Right lobe of liver (tissue), 6 donors: ENCODE measurements at places on chromosomes 7 and 10. TPM values are rescaled to one million over a fixed set of nuclear protein-coding genes. Genes with fewer than 3 reads are reported as not detected.

CDNF gene
- 0.93 TPM for total RNA-seq

ZMYND11 gene
- total RNA-seq, result 23.5 TPM

SNX10 gene
- total RNA-seq, result 59.0 TPM

UCMA gene
- total RNA-seq, result not detected

YAE1 gene
- 5.7 TPM for total RNA-seq

FFAR4 gene
- 0.19 TPM for total RNA-seq

INHBA gene
- total RNA-seq, result 1.1 TPM

ZNF804B gene
- not detected for total RNA-seq

DNA sequence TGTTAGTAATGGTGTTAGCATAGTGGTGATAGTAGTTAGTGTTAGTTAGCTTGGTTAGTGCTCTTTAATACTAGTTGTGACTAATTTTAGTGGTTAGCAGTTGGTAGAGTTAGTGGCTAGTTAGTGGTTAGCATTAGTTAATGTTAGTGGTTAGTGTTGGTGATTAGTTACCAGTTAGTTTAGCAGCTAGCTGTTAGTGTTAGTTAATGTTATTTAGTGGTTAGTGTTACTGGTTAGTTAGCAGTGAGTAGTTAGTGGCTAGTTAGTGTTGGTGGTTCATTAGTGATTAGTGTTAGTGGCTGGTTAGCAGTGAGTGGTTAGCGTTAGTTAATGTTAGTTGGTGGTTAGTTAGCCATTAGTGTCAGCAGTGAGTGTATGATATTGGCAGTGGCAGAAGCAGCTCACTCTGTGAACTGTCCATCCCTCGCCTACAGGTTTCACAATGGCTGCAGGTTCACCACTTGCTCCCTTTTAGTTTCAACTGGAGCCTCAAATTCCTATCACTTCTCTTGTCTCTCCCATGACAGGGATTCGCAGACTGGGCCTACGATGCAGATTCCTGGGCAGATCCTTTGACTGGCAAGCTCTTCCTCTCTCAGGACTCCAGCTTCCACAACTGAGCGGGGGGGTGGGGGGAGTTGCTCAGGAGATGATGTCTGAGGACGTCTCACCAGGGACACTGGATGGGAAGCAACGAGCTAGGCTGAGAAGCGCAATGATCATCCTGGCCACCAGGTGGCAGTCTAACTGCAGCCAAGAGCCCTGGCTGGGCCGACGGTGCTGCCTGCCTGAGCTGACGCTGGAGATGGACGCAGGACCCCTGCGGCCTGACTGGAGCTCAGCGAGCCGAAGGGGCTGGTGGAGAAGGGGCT lies 19.5 kb downstream of the GHRHR start:
- no peaks in the 10 kb centered on the region for H3K27me3 ChIP-seq
- no peaks in the 10 kb centered on the region for H3K36me3 ChIP-seq
- no peak overlapping the region for H3K4me3 ChIP-seq

GRCh38 chr7:140677496-140677895 lies 4.8 kb downstream of the ADCK2 start:
- DNase-seq, result no peak
- H3K4me3 ChIP-seq, result no peak overlapping the region
- no peaks in the 10 kb centered on the region for H3K36me3 ChIP-seq
- H3K27ac ChIP-seq, result no peak overlapping the region
- no peaks in the 10 kb centered on the region for H3K27me3 ChIP-seq
- no peaks in the 10 kb centered on the region for H3K4me1 ChIP-seq

- H3K27me3 ChIP-seq, result no peaks in the 10 kb centered on the region
- H3K36me3 ChIP-seq, result no peaks in the 10 kb centered on the region
- H3K27ac ChIP-seq, result no peak overlapping the region
- no peak for DNase-seq
These were observed 380.3 kb downstream of the TCERG1L start for GRCh38 chr10:130931256-130931655.

- H3K4me1 ChIP-seq, result no peaks in the 10 kb centered on the region
- no peaks in the 10 kb centered on the region for H3K27me3 ChIP-seq
- H3K4me3 ChIP-seq, result peak overlapping the region; percentile 14
- H3K36me3 ChIP-seq, result no peaks in the 10 kb centered on the region
These were observed 58.1 kb downstream of the FHIP2A start for GRCh38 chr10:114879541-114880158.

DNA sequence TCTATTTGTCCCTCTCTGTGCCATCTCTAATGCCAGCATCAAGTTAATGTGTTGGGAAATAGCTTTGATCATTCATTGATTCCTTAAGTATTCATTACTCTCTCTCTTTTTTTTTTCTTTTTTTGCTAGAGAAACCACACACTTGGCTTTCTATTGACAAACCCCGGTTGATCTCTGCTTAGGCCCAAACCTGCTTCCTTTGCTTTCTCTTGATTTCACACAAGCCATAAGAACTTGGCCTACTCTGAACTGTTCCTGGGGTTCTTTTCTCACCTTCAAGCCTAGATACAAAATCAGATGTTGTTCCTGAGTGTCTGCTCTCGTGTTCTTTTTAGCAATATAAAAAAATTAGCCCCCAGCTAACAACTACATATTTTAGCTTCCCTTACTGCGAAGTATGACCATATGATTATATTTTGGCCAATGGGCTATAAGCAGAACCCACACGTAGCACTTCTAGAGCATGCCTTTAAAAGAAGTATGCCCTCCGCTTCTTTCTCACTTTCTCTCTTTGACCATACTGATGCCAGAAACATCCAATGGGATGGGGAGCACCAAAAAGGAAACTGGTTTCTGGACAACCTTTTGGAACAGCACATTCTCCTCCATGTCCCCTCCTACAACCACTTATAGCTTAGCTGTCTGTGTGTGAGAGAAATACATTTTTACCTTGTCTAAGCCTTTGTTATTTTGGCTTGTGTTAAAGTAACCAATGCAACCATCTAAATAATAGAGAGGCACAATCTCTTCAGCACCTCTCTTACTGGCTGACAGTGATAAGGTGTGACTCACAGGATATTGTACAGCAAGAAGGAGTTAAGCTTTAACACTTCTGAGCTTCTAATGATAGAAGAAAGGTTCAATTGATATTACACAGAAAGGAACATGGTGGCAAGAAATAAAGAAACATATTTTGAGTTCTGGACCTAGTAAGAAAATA lies 96.6 kb upstream of the LRRN3 start:
- H3K4me3 ChIP-seq, result no peak overlapping the region
- H3K27me3 ChIP-seq, result no peaks in the 10 kb centered on the region
- no peak for DNase-seq

- H3K27ac ChIP-seq, result no peak overlapping the region
- H3K36me3 ChIP-seq, result no peaks in the 10 kb centered on the region
- H3K4me1 ChIP-seq, result no peaks in the 10 kb centered on the region
- H3K27me3 ChIP-seq, result no peaks in the 10 kb centered on the region
- no peak for DNase-seq
These were observed 197.5 kb downstream of the GPAM start for GRCh38 chr10:111986079-111986478.

GRCh38 chr7:138396251-138397070 lies 63.6 kb upstream of the TRIM24 start:
- H3K27ac ChIP-seq, result no peak overlapping the region
- no peaks in the 10 kb centered on the region for H3K27me3 ChIP-seq

GRCh38 chr10:77630507-77630848 lies 7.1 kb downstream of the KCNMA1 start:
- no peaks in the 10 kb centered on the region for H3K36me3 ChIP-seq
- DNase-seq, result no peak
- no peak overlapping the region for H3K4me3 ChIP-seq
- no peaks in the 10 kb centered on the region for H3K4me1 ChIP-seq

DNA sequence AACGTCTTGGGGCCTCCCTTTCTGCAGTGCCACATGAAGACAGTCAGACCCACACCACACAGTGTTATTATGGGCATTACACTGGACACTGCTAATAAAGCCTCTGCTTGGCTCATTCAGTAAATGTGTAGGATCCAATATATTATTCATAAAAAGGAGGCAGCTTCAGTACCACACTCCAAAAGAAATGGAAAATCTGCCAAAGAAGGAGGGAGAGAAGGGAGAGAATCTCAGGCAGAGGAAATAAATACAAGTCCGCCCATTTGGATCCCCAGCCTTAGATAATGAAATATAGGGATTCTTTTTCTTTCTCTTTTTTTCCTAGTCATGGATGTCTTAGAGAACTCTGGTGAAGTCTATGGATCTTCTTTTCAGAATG lies 162.2 kb downstream of the ELMO1 start:
- no peaks in the 10 kb centered on the region for H3K36me3 ChIP-seq
- H3K4me1 ChIP-seq, result peaks cover 18% of the 10 kb centered on the region
- no peak overlapping the region for H3K27ac ChIP-seq

- no peaks in the 10 kb centered on the region for H3K4me1 ChIP-seq
- no peak overlapping the region for H3K4me3 ChIP-seq
- no peak overlapping the region for H3K27ac ChIP-seq
- H3K27me3 ChIP-seq, result no peaks in the 10 kb centered on the region
- no peak for DNase-seq
These were observed 564.5 kb upstream of the IGFBP3 start for GRCh38 chr7:46485481-46486065.

GRCh38 chr7:85407391-85407790 lies 220.5 kb upstream of the SEMA3D start:
- H3K36me3 ChIP-seq, result no peaks in the 10 kb centered on the region
- no peaks in the 10 kb centered on the region for H3K27me3 ChIP-seq
- no peak overlapping the region for H3K4me3 ChIP-seq
- H3K27ac ChIP-seq, result no peak overlapping the region
- DNase-seq, result no peak

DNA sequence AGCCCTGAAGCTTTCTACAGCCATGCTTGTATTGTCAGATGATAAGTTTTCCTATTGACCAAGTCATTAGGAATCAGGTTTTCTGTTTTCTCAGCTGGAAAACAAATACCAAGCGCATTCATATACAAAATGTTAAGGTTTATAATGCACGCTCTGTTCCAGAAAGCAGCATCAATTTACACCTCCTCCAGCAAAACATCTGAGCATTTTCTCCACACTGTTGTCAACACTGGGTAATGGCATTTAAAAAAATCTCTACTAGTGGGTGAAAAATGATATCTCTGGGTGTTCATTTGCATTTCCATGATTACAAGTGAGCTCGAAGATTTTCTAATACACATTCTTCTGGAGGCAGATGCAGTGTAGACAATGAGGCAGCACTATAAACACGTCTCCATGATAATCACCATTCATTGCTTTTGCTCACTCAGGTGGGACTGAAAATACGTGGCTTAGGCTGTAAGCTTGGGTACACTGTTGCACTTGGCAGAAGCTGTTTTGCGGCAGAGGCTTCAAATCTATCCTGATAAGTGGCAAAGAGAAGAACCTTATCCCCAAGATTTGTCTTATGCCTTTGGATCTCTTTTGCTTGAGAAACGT lies 114.8 kb upstream of the PLPP4 start:
- H3K4me3 ChIP-seq, result no peak overlapping the region
- H3K27me3 ChIP-seq, result no peaks in the 10 kb centered on the region
- no peak overlapping the region for H3K27ac ChIP-seq
- H3K4me1 ChIP-seq, result no peaks in the 10 kb centered on the region

DNA sequence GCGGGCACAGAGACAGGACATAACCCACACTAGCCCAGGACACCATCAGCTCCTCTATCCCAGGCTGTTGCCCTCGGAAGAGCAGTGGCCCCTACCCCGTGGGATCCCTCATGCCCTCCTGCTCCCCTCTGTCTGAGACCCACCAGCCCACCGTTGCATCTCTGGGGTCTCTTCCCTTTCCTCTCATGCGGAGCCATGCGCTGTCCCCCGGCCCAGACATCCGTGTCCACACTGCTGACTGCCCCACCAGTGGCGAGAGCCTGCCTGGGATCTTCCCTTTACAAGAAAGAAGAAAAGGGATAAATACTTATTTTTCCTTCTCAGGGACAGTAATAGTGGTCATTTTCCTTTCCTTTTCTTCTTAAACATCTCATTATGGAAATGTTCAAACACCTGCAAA lies 115.4 kb downstream of the WDR37 start:
- H3K27me3 ChIP-seq, result no peaks in the 10 kb centered on the region
- H3K4me1 ChIP-seq, result no peaks in the 10 kb centered on the region
- peak; percentile 40 for DNase-seq
- no peaks in the 10 kb centered on the region for H3K36me3 ChIP-seq

DNA sequence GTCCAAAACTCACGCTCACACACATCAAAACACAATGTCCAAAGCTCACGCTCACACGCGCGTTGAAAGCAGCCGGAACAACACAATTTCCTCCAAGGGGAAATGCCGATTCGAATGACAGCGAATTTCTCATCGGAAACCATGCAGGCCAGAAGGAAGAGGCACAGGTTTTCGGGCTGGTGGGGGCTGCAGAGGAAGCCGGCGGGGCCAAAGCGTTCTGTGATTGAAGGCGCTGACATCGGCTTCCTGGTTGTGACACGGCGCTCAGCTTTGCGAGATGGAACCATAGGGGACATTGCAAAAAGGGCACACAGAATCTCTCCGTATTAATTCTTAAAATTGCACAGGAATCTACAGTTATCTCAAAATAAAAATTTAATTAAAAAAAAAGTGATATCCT lies 61.3 kb downstream of the FOXL3 start:
- DNase-seq, result no peak
- no peaks in the 10 kb centered on the region for H3K36me3 ChIP-seq

GRCh38 chr10:36177071-36177470 lies 535.0 kb upstream of the FZD8 start:
- no peak for DNase-seq
- no peaks in the 10 kb centered on the region for H3K4me1 ChIP-seq
- no peaks in the 10 kb centered on the region for H3K36me3 ChIP-seq

GRCh38 chr10:30026578-30026977 lies 32.8 kb downstream of the JCAD start:
- H3K4me3 ChIP-seq, result no peak overlapping the region
- no peaks in the 10 kb centered on the region for H3K27me3 ChIP-seq
- H3K36me3 ChIP-seq, result no peaks in the 10 kb centered on the region
- DNase-seq, result no peak

GRCh38 chr7:65477326-65477725 lies 103.7 kb downstream of the ZNF92 start:
- H3K27me3 ChIP-seq, result no peaks in the 10 kb centered on the region
- no peaks in the 10 kb centered on the region for H3K4me1 ChIP-seq
- no peaks in the 10 kb centered on the region for H3K36me3 ChIP-seq
- no peak overlapping the region for H3K27ac ChIP-seq
- H3K4me3 ChIP-seq, result no peak overlapping the region

GRCh38 chr7:117048882-117049281 lies 95.6 kb downstream of the ST7 start:
- H3K27ac ChIP-seq, result no peak overlapping the region
- H3K27me3 ChIP-seq, result no peaks in the 10 kb centered on the region
- no peak overlapping the region for H3K4me3 ChIP-seq

GRCh38 chr10:116038259-116038658 lies 234.7 kb downstream of the GFRA1 start:
- peak overlapping the region; percentile 43 for H3K27ac ChIP-seq
- H3K36me3 ChIP-seq, result no peaks in the 10 kb centered on the region
- H3K27me3 ChIP-seq, result no peaks in the 10 kb centered on the region
- H3K4me3 ChIP-seq, result no peak overlapping the region

DNA sequence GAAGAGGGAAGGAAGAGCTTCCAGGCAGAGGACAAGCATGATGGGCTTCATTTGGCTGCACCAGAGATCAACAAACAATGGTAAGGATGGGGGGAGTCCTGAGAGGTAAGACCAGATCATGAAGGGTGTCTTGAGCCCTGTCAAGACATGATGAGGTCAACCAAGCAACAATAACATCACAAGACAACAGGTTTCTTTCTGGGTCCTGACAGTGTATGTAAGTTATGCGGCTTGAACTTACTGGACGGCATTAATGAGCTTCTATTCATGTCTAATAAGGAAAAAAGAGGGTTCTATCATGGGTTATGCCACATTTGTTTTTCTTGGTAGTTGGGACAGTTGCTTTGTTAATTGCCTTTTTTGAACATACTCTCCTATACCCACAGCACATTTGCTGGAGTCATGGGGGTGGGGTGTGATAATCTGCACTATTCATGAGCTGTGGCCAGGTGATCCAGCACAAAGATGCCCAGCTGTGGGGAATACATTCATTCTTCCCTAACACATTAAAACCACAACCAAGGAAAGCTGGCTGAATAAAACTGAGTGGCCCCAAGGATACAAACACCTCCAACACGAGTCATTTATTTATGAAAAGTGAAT lies 168.8 kb upstream of the KLF14 start:
- H3K27me3 ChIP-seq, result no peaks in the 10 kb centered on the region
- DNase-seq, result peak; percentile 15
- no peaks in the 10 kb centered on the region for H3K36me3 ChIP-seq
- peak overlapping the region; percentile 88 for H3K27ac ChIP-seq
